ENCODE measurements at places on chromosomes 2 and 18.

DNA sequence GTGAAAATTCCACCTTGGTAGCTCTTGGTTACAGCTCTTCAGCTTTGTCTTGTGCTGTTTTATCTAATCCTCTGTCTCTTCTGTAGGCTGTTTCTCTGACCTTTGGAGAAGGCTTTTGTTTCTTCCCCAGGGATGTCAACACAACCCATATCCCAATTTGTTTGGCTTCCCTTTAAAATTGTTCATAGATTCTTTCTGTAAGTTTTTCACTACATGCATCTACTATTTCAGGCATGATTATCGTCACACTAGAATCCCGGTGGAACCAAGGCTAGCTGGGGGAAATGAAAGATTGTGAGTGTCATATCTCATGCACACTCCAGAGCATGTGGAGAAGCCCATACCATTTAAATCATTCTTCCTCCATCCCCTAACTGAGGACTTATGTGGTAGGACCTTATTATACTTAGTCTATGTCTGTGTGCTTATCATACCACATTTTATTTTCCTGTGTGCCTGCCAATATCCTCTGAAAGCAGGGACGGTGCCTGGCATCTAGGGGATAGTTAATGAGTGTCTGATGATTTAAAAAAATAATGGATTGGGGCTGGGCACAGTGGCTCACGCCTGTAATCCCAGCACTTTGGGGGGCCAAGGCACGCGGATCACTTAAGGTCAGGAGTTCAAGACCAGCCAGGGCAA lies 59.9 kb downstream of the CRIM1 start:
- DNase-seq, result no peak

DNA sequence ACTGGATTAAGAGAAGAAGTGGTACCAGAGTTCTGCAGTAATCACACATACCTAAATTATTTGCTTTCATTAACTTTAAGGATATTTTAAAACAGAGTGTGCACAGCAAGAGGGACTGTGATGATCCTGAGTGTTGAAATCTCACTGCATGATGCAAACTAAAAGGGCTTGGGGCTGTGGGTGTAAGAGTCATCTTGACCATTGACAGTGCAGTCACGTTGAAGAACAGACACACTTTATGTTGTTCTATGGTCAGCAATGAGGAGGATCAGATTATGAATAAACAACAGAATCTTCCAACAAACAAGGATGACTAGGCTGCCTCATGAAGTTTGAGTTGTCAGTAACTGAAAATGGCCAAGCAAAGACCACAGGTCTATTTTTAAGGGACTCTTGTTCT lies 87.2 kb upstream of the GALNT5 start:
- DNase-seq, result no peak

- no peak for DNase-seq
These were observed 120.1 kb upstream of the MYCN start for GRCh38 chr2:15820257-15820566.

GRCh38 chr2:36963106-36963505 lies 3.2 kb downstream of the STRN start:
- DNase-seq, result no peak

DNA sequence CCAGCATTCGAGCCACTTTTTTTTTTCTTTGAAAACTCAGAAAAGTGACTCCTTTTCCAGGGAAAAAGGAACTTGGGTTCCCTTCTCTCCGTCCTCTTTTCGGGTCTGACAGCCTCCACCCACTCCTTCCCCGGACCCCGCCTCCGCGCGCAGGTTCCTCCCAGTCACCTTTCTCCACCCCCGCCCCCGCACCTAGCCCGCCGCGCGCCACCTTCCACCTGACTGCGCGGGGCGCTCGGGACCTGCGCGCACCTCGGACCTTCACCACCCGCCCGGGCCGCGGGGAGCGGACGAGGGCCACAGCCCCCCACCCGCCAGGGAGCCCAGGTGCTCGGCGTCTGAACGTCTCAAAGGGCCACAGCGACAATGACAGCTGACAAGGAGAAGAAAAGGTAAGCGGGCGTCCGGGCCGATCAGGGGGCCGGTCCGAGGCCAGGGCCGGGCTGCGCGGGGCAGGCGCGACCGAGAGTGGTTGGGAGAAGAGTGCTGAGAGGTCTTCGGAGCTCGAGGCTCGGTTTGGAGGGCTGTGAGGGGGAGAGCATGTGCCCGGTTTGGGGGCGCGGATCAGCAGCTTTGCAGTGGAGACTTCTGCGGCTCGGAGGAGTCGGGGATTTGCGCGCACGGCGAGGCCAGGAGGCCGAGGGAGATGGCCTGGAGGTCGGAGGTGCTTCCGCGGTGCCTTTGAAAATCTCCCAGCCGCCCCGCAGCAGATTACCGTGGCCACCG lies 502 bp downstream of the EPAS1 start:
- DNase-seq, result no peak

GRCh38 chr2:160914217-160914616 lies 246.0 kb upstream of the TANK start:
- no peak for DNase-seq

- no peak for DNase-seq
These were observed 216.5 kb upstream of the ZC3H15 start for GRCh38 chr2:186269536-186269935.

DNA sequence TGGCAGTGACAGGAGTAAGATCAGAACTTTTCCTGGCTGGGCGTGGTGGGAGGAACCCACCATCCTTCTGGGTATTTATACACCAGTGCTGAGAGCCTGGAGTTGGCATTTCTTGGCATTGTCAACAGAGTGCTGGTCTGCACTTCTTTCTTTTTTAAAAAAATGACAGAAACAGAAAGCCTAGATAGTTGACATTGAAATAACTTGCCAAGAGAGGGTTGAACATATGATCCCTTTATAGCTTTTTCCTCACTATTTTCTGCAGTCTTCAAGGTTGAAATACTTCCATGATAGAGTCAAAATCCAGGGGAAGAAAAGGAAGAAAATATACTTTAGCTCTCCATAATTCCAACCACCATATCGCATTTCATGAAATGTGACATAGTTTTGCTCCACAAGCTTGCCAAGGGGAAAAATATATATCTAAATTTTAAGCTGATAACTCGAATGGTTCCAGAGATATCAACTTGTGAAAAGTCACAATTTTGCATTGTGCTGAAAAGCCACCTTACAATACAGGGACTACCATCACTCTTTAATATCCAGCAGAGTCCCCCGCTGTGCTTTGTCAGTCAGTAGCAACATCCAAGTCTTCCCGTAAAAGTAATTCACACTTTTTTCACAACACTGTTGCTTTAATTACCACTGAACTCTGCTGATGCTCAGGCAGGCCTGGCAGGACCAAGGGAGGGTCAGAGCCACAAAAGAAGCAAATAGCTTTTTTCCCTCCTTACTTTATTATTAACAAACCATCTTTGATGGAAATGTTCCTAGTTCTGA lies 764.9 kb upstream of the FANCL start:
- DNase-seq, result no peak

- no peak for DNase-seq
These were observed 141.7 kb downstream of the RBM43 start for GRCh38 chr2:151120011-151120410.

All from left renal pelvis (tissue), 4 donors.